ENCODE measurements at places on chromosomes 7 and 10. TPM values are rescaled to one million over a fixed set of nuclear protein-coding genes. Genes with fewer than 3 reads are reported as not detected.
A peak's percentile ranks its signal among the peaks of the same experiment; 100 is the strongest.

The PDZD7 gene
- 1.1 TPM for total RNA-seq

The INPP5F gene
- 23.9 TPM for total RNA-seq

- DNase-seq: no peak
- no peaks in the 10 kb centered on the region for H3K4me1 ChIP-seq
- no peak overlapping the region for H3K27ac ChIP-seq
- H3K4me3 ChIP-seq: no peak overlapping the region
- no peaks in the 10 kb centered on the region for H3K36me3 ChIP-seq
Measured at GRCh38 chr7:142614116-142614515, 135.2 kb upstream of the PRSS1 start.

DNA sequence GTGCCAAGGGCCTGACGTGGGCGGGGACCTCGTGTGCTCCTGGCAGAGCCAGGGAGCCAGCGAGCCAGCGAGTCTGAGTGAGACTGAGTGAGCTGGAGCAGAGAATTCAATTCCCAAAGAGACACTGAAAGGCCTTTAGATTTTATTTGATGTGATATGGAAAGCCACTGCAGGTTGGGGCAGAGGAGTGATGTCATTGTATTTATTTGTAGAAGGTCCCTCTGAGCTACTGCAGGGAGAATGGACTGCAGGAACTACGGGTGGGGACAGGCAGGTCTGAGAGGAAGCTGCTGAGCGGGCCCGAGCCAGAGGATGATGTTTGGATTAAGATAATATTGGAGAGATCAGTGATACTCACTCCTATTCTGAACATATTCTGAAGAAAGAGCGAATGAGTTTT, 445.8 kb upstream of the ANKRD30A start:
- H3K36me3 ChIP-seq: no peaks in the 10 kb centered on the region
- H3K4me3 ChIP-seq: no peak overlapping the region
- H3K27ac ChIP-seq: no peak overlapping the region
- H3K4me1 ChIP-seq: no peaks in the 10 kb centered on the region
- no peaks in the 10 kb centered on the region for H3K27me3 ChIP-seq

DNA sequence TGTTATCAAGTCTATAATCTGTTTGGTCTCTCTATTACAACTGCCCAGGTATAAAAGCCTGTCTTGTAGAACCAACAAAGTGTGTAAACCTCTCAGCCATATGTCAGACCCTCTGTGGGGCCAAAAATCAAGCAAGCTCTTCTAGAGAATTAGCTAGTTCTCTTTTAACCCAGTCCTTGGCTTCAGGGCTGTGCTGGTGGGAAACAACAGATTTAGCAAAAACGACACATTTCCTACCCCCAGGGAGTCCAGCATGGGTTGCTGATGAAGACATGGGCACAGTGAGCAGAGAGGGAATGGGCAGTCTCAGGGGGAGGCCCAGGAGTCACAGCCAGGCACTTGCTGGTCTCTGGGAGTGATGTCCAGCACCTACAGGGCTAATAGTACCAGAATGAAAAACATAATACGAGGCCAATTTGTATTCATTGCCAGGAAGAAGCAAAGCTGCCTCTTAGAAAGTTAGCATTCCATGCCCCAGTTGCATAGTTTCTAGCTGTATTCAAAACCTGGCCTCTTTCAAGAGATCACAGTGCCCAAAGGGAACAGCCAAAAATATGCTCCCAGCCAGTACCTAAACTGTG, 80.1 kb downstream of the FRMD4A start:
- no peak overlapping the region for H3K27ac ChIP-seq
- no peak overlapping the region for H3K4me3 ChIP-seq
- H3K4me1 ChIP-seq: no peaks in the 10 kb centered on the region
- no peaks in the 10 kb centered on the region for H3K36me3 ChIP-seq

DNA sequence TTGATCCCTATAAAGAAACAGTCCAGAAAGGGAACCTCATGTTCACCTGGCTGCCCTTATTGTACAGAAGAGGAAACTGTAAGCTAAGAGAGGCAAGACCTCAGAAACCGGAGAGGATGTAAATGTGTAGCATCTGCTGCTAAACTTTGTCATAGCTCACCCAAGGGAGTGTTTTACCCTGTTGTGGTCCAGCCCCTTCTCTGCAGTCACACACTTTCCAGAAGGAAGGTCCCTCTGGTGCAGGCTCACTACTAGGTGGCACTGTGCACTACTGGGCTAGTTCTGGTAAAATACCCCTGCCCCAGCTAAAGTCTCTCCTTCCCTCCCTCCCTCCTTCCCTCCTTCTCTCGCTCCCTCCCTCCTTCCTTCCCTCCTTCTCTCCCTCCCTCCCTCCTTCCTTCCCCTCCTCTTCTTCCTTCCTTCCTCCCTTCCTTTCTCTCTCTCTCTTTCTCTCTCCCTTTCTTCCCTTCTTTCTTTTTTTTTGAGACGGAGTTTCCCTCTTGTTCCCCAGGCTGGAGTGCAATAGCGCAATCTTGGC, 42.5 kb upstream of the LCOR start:
- DNase-seq: no peak
- no peaks in the 10 kb centered on the region for H3K27me3 ChIP-seq
- H3K36me3 ChIP-seq: no peaks in the 10 kb centered on the region
- no peak overlapping the region for H3K27ac ChIP-seq

DNA sequence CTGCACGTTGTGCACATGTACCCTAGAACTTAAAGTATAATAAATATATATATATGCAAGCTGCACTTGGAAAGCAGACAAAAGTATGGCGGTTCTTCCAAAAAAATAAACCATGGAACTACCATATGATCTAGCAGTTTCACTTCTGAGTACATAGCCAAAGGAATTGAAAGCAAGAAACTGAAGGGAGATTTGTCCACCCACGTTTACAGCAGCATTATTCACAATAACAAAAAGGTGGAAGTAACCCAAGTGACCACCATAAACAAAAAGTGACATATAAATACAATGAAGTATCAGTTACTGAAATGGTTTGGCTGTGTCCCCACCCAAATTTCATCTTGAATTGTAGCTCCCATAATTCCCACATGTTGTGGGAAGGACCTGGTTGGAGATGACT, 525.3 kb upstream of the CELF2 start:
- no peaks in the 10 kb centered on the region for H3K27me3 ChIP-seq
- no peak overlapping the region for H3K27ac ChIP-seq
- H3K4me1 ChIP-seq: no peaks in the 10 kb centered on the region
- H3K36me3 ChIP-seq: no peaks in the 10 kb centered on the region
- no peak for DNase-seq
- no peak overlapping the region for H3K4me3 ChIP-seq

GRCh38 chr10:17406036-17406834, 48.2 kb downstream of the ST8SIA6 start:
- no peaks in the 10 kb centered on the region for H3K4me1 ChIP-seq
- no peaks in the 10 kb centered on the region for H3K27me3 ChIP-seq
- no peaks in the 10 kb centered on the region for H3K36me3 ChIP-seq
- no peak overlapping the region for H3K27ac ChIP-seq
- DNase-seq: no peak
- no peak overlapping the region for H3K4me3 ChIP-seq

The TRIL gene
- total RNA-seq: 1.0 TPM

DNA sequence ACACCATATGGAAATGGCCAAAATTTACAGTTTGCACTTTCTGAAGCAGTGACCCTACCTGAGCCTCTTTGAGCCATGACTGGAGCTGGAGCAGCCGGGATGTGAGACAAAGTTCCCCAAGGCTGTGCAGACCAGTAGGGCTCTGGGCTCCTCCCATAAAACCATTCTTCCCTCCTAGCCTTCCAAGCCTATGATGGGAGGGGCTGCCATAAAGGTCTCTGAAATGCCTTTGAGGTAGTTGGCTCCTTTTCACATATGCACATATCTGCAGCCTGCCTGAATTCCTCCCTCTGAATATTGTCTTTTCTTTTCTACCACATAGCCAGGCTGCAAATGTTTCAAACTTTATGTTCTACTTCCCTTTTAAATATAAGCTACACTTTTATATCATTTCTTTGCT, 516.6 kb upstream of the POM121L12 start:
- DNase-seq: no peak
- no peak overlapping the region for H3K4me3 ChIP-seq
- no peaks in the 10 kb centered on the region for H3K27me3 ChIP-seq
- H3K36me3 ChIP-seq: no peaks in the 10 kb centered on the region

- no peak overlapping the region for H3K4me3 ChIP-seq
- no peak overlapping the region for H3K27ac ChIP-seq
- peak; percentile 28 for DNase-seq
- no peaks in the 10 kb centered on the region for H3K4me1 ChIP-seq
- H3K36me3 ChIP-seq: no peaks in the 10 kb centered on the region
Measured at GRCh38 chr10:43252783-43253341, 14.0 kb downstream of the RASGEF1A start.

DNA sequence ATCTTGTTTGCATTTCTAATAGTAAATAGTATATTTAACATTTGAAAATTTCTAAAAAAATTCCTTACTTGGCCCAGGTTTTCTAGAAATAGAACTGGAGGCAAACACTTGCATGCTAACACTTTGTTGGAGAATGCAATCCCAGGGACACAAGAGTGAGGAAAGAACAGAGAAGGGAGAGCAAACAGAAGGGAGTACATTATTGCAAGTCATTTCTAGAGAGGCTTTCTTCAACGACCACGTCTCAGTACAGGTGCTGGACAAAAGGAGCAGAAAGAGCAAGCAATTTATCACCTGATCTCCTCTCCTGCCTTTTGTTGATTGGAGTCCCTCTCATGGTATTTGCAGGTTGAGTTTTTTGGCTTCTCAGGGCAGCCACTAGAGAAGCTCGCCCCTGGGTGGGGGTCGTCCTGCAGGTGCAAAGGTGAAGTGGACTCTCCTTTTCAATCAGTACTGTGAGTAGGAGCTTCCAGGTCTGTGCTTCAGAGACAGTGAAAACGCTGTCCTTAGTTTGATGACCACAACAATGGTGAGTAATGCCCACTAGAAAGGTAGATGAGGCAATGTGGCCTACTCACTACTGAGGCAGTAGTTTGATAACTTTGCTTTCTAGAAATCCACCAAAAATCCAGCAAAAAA, 5.2 kb downstream of the CPED1 start:
- peaks cover 7% of the 10 kb centered on the region for H3K4me1 ChIP-seq
- no peaks in the 10 kb centered on the region for H3K36me3 ChIP-seq
- no peaks in the 10 kb centered on the region for H3K27me3 ChIP-seq
- DNase-seq: no peak
- peak overlapping the region; percentile 37 for H3K27ac ChIP-seq
- H3K4me3 ChIP-seq: peak overlapping the region; percentile 38

- no peaks in the 10 kb centered on the region for H3K4me1 ChIP-seq
- no peaks in the 10 kb centered on the region for H3K36me3 ChIP-seq
- no peak for DNase-seq
- no peak overlapping the region for H3K27ac ChIP-seq
Measured at GRCh38 chr7:77800158-77800557, 1.6 kb downstream of the PHTF2 start.

DNA sequence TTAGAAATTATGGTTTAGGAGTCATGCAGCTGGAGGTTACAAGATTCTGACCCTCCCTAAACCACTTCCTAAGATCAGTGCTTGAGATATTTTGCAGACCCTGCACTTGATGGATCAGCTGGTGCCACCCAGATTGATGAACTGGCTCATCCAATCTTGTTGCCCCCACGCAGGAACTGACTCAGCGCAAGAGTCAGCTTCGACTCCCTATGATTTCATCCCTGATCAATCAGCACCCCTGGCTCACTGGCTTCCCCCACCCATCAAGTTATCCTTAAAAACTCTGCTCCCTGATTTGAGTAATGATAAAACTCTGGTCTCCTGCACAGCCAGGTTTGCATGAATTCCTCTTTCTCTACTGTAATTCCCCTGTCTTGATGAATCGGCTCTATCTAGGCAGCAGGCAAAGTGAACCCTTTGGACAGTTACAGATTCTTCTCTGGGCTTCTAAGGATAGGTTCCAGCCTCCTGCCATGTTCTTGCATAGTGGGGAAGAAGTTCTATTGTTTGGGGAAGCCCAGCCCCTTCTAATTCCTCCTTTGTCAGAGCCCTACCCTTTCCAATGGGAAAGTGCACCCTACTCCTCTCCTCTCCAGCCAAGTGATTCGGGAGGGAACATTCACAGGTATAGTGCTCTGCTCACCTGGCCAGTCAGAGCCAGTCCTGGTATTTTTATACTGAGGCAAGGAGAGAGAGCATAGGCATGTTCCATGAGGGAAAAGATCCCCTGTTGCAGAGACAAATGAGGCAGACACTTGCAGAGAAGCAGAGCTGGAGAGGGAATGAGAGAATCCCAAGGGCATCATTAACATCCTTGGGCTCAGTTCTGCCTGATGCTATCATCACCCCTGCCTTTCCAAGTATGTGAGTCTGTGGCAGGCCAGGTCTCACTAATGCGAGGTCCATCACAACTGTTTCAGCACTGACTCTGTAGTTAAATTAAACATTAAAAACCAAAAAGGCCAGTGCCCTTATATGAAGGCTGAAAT, 224.4 kb upstream of the GALNT17 start:
- H3K4me1 ChIP-seq: no peaks in the 10 kb centered on the region
- no peak for DNase-seq
- H3K27ac ChIP-seq: no peak overlapping the region
- no peak overlapping the region for H3K4me3 ChIP-seq
- no peaks in the 10 kb centered on the region for H3K36me3 ChIP-seq
- no peaks in the 10 kb centered on the region for H3K27me3 ChIP-seq

DNA sequence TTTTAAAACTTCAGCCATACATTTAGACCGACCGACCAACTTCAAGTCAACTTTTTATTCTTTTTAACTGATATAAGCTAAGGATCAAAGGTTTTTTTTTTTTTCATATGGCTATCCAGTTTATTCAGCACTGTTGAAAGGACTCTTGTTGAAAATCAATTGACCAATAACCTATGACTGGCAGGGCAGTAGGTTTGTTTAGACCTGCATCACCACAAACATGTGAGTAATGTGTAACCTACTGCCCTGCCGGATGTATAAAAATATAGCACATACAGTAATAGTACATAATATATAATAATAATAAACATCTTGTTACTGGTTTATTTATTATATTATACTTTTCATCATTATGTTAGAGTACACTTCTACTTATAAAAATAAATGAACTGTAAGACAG, 434.6 kb upstream of the SEMA3A start:
- H3K4me3 ChIP-seq: no peak overlapping the region
- H3K27ac ChIP-seq: no peak overlapping the region
- H3K36me3 ChIP-seq: no peaks in the 10 kb centered on the region

- no peaks in the 10 kb centered on the region for H3K36me3 ChIP-seq
- H3K4me1 ChIP-seq: no peaks in the 10 kb centered on the region
- DNase-seq: no peak
- no peak overlapping the region for H3K4me3 ChIP-seq
- no peak overlapping the region for H3K27ac ChIP-seq
Measured at GRCh38 chr10:36730316-36730715, 395.1 kb upstream of the ANKRD30A start.

- H3K4me1 ChIP-seq: no peaks in the 10 kb centered on the region
- H3K36me3 ChIP-seq: no peaks in the 10 kb centered on the region
- peak overlapping the region; percentile 97 for H3K27ac ChIP-seq
- no peak overlapping the region for H3K4me3 ChIP-seq
- no peaks in the 10 kb centered on the region for H3K27me3 ChIP-seq
Measured at GRCh38 chr7:56091591-56091990, 1.2 kb downstream of the PHKG1 start.

The C10orf53 gene
- not detected for total RNA-seq

- peaks cover under 1% of the 10 kb centered on the region for H3K4me1 ChIP-seq
- H3K36me3 ChIP-seq: no peaks in the 10 kb centered on the region
Measured at GRCh38 chr10:666237-667012, 23.0 kb downstream of the DIP2C start.

The EGR2 gene
- total RNA-seq: 11.4 TPM

- no peak for DNase-seq
- no peaks in the 10 kb centered on the region for H3K36me3 ChIP-seq
- H3K27me3 ChIP-seq: no peaks in the 10 kb centered on the region
- no peak overlapping the region for H3K27ac ChIP-seq
- H3K4me1 ChIP-seq: no peaks in the 10 kb centered on the region
- H3K4me3 ChIP-seq: no peak overlapping the region
Measured at GRCh38 chr7:156223935-156224832, 411.9 kb upstream of the SHH start.
